Natural killer cell treated with Interleukin-12 subunit alpha and Interleukin-12 subunit beta and Interleukin-15 and Interleukin-18, amount 100 ng/mL, for 72 hours (primary cell): ENCODE measurements at places on chromosomes 5 and 9.

DNA sequence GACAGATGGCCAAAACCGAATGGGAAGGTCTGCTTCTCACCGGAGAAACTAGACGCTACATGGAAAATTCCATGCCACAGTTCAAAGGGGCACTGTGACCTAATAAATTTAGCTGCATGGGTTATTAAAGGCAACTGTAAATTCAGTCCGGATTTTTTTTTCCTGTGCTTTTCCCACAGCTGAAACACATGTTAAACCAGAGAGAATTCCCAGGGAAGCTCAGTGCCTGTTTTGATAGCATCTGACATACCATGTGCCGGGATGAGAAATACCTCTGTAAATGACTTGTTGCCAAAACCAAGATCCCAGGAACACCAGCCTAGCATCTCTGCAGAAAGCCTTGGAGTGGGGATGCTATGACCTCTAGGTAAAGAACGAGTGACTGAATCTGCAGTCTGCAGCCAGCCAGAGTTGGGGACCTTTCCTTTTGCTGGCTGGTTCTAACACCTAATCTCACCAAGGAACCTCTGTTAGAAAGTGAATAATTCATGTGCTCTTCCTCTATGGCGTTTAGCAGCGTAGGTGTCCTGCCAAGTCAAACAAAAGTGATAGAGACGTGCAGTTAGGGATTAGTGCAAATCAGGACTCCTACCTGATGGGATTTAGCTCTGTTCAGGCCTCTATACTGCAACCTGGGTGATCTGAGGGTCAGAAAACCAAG, 77.9 kb downstream of the SLIT3 start:
- DNase-seq, result no peak

- no peak for DNase-seq
Measured at GRCh38 chr5:96344678-96345577, 88.1 kb downstream of the PCSK1 start.

- no peak for DNase-seq
Measured at GRCh38 chr5:158998793-158999325, 100.9 kb downstream of the EBF1 start.

DNA sequence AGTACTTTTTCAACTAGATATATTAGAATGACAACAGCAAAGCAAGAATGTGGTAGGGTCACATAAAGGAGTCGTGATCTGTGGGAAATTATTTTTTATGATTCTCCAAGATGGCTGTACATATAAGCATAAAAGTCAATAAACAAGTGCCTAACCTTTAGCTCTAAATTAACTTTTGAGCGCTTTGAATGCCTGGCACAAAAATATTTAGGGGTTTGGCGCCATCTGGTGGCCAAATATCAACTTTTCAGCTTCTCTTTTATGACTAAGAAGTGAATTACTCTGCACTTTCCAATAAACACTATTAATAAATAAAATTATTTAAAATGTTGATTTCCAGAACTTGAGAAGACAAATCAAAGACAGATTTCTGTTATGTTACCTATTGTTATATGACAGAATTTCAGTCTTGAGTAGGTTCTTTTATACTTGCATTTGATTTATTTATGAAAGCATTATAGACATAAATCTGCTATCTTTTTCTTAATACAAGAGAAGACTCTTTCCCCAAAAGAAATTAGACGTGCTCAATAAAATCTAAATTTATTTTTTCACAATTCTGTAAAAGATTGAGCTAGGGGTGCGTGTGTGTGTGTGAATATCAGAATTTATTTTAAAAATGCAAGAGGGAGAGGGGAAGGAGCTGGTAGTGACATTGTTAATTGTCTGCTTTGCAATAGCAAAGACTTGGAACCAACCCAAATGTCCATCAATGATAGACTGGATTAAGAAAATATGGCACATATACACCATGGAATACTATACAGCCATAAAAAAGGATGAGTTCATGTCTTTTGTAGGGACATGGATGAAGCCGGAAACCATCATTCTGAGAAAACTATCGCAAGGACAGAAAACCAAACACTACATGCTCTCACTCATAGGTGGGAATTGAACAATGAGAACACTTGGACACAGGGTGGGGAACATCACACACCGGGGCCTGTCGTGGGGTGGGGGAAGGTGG, 36.7 kb upstream of the ARRDC3 start:
- peak; percentile 79 for DNase-seq

DNA sequence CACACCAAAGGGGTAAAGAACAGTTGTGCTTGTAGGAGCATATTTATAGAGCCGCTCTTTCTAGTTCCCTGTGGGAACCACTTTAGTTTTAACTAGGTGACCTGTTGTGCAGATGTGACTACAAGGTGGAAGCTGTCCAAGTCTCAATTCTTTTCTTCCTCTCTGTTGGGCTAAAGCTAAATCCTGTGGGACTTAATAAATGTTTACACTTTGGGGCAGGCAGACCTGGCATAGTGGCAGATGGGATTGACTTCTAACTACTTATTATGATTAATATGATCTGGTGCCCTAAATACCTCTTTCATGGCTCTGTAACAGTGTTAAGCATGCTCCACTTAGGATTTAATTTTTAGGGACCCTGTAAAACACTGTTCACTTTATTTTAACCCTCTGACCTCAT, 265.3 kb downstream of the KCTD16 start:
- DNase-seq, result no peak

GRCh38 chr5:130992095-130992494, 173.0 kb downstream of the HINT1 start:
- DNase-seq, result no peak

DNA sequence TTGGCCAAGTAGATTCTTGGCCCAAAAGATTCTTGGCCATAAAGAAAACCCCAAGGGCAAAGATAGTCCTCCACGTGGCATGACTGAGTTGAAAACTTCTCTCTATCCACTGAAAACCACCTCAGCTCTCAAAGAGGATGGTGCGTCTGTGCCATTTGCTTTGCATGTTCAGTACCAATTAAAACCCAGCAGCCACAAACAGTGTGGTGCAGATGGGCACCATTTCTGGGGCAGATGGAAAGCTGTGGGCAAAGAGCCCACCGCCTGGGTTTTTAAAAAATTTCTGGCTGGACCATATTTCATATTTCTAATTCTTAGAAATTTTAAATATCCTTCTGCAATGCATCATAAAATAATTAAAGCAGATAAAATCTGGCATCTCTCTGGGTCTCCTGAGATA, 84.5 kb upstream of the PUM3 start:
- no peak for DNase-seq

GRCh38 chr9:88984543-88984883, 6.8 kb upstream of the S1PR3 start:
- no peak for DNase-seq

- no peak for DNase-seq
Measured at GRCh38 chr9:33858423-33858822, 41.5 kb downstream of the UBE2R2 start.

DNA sequence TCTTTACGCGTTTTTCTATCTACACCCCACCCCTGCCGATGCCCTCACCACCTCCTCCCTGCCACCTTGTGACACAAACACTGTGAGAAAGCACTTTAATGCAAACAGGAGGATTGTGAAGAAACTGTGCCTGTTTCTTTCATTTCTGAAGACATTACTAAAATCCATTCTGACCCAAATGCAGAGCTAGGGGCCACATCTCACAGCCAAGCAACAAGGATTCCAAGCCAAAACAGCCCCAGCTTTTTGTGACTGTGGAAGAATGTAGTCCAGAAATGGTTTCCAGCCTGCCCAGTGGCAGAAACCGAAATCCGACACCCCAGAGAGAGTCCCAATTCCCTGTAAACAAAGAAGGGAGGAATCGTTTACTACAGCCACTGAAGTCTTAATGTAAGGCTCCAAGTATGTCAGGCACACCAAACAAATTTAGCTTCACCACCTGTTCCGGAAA, 190.9 kb downstream of the TTC39B start:
- DNase-seq, result no peak
